Temporal lobe (tissue), 4 donors: ENCODE measurements at places on chromosomes 3 and 15. TPM values are rescaled to one million over a fixed set of nuclear protein-coding genes. Genes with fewer than 3 reads are reported as not detected.

TRPM1 gene
- total RNA-seq, result not detected

CLDN18 gene
- under 0.01 TPM for total RNA-seq

RBMS3 gene
- total RNA-seq, result 7.6 TPM

STRA6 gene
- total RNA-seq, result 4.4 TPM

VEPH1 gene
- 14.3 TPM for total RNA-seq

GOLGA6D gene
- total RNA-seq, result under 0.01 TPM

SERPINI2 gene
- total RNA-seq, result 0.74 TPM

NR1I2 gene
- 0.74 TPM for total RNA-seq

CDHR4 gene
- total RNA-seq, result under 0.01 TPM

AADAC gene
- total RNA-seq, result not detected

CCR8 gene
- total RNA-seq, result not detected

KCNH8 gene
- 6.6 TPM for total RNA-seq
